ENCODE measurements at places on chromosomes 2 and 18.
A peak's percentile ranks its signal among the peaks of the same experiment; 100 is the strongest.

DNA sequence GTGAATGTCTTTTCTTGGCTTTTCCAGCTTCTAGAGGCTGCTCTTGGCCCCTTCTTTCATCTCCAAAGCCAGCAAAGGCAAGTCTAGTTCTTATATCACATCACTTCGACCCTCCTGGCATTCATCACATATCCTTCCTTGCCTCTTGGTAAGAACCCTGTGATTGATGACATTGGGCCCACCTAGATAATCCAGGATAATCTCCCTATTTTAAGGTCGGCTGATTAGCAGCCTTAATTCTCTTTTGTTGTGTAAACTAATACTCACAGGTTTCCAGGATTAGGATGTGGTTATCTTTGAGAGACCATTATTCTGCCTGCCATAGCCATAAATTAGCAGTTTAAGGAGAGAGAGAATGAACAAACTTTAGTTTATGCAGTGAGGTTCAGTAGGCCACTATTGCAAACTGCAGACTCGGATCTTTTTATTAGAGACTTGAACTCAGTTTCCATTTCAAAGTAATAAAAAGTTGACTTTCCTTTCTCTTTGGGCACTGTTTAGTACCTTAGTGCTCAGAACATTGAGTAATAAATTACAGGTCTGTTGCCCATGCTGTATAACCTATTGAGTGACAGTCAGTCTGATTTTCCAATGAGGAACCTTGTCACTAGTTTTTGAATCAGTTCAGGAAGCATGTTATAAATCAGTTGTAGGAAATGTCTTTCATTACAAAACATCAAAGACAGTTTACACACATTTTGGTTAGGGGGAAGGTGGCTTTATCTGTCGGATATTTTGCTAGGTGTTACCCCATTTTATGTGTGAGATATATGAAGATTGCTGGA is 4.5 kb downstream of the NDUFV2 start:
- no peak for DNase-seq

GRCh38 chr2:105080461-105080860 is 42.6 kb downstream of the MRPS9 start:
- no peak for DNase-seq

GRCh38 chr2:56803596-56803995 is 619.8 kb downstream of the CCDC85A start:
- DNase-seq = no peak

DNA sequence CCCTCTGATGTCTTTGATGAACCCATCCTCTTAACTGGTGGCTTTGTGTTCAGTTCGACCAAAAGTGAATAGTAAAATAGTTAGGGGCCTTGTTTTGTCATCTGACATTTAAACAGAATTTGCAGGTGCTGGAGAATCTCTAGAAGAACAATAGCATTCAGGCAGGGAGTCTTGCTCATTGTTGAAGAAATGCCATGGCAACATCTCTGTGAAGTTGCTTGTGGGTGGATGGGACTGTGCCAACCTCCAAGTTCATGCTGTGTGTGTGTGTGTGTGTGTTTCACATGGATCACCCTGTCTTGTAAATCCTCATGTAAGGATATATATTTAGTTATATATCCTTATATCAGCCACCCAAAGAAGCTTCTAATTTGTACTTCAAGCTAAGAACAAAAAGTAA is 66.7 kb downstream of the SKA1 start:
- no peak for DNase-seq

DNA sequence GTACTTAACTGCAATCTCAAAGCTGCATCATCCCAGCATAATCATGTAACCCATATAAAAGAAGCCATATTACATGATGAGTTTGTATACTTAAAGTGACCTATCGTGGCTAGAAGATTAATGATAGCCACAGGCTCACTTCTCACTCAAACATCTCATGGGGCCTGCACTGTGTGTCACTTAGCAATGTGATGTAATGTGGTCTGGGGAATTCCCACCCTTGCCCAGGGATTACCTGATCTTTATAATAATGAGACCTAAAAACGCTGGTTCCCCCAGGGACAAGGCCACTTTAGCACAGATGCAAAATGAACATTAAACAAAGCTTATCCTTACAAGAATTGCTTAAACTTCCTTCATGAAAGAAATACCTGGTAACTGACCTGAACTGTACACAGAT is 427.1 kb upstream of the CNTNAP5 start:
- DNase-seq = no peak

DNA sequence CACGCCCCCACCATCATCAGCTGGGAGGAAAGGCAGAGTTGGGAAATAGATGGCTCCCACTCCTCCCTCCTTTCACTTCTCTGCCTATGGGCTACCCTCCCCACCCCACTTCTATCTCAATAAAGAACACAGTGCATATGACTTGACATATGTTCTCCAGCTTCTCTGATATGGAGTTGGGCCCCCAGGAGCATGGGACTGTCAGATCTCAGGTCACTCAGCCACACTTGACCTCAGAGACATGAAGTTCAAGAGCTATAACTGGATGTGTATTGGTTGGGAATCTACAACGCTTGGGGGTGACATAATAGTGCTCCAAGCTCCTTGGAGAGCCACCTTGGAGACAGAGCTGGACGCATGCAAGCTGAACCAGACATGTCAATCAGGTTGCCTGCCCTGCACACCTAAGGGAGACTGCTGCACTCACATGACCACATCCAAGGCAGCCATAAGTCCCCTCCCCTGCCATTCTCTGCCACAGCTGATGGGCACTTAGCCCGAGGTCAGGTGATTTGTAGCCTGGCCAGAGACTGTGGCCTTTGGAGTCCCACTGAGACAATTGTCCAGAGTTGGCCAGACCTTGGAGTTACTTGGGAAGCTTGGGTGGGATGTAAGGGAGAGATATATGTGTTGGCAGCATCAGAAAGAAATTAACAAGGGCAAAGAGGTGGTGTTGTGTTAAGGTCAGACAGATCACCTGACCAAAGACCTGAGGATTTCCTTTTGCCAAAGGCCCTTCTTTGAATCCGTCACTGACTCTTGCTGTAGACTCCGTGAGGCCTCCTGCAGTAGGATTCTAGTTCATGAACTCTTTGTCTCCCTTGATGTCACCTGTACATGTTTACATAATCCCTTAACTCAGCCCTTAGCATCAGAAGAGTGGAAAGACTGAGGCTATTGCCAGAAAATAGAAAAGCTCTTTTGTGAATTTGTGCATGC is 3.7 kb downstream of the INHA start:
- DNase-seq = no peak

DNA sequence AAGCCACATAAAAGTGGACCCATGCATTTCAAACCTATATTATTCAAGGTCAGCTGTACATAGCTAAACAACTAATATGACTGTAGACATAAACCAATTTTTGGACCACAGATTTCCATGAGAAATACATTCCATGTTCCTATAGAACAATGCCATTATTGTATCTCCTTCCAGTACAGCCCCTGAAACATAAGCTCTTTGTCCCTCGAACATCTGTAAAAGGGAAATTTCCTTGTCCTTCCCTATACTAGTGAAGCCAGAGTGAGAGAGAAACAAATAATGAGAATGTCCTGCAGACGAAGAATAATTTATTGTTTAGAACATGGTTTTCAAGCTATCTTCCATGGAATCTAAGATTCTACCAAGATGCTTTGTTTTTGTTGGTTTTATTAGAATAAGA is 75.3 kb downstream of the GORASP2 start:
- DNase-seq = no peak

- no peak for DNase-seq
These were observed 462.8 kb upstream of the SLC8A1 start for GRCh38 chr2:40914666-40915065.

GRCh38 chr2:71154798-71155197 is 24.4 kb downstream of the MPHOSPH10 start:
- peak; percentile 37 for DNase-seq

GRCh38 chr2:200496696-200497095 is 13.2 kb downstream of the KCTD18 start:
- no peak for DNase-seq

DNA sequence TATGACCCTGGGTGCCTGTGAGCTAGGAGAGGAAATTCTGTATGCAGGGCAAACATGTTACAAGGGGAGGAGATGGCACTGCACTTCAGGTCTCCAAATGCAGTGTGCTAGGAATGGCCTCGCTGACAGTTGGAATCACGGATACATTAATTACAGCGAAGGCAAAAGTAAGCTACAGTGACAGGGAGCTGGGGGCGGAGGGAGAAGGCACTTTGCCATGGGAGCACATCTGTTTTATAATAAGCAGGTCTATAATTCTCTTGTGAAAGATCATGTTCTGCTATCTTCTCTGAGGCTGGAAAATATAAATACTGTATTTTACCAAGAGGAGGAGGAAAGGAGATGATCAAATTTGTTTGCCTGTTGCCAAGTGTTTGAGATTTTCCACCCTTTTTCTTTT is 56.3 kb upstream of the FZD5 start:
- DNase-seq = no peak

GRCh38 chr18:12288403-12288755 is 19.7 kb upstream of the TUBB6 start:
- DNase-seq = no peak

DNA sequence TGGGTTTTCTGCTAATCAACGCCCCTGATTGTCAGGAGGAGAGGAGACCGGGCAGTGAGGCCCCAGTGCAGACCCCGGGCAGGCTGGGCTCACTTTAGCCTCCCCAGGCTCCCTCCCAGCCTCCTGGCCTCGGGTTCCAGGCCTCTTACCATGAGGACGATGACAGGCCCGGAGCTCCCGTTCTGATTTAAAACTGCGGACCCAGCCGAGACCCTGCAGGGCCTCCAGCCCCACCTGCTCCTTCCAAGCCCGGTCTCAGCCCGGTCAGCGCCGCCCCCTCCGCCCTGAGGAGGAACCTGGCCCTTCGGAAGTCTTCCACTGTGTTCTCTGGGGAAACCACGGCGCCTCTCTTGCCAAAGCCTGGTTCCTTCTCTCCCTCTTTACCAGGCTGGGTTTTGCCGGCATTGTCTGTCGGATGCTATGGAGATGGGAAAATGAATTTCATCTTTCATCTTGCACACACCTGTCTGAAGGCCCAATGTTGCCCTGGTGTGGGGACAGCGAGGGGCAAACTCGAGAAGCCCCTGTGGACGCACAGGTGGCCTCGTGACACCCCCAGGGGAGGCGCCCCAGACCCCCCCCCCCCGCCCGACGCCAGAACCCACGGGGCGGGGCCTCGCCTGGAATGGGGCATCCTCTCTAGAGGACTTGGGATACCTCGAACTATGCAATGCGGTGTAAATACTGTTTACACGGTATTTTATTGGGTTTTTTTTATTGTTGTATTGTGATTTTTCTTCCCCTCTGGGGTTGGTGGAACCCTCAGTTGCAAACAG is 37.7 kb upstream of the CTDP1 start:
- no peak for DNase-seq

DNA sequence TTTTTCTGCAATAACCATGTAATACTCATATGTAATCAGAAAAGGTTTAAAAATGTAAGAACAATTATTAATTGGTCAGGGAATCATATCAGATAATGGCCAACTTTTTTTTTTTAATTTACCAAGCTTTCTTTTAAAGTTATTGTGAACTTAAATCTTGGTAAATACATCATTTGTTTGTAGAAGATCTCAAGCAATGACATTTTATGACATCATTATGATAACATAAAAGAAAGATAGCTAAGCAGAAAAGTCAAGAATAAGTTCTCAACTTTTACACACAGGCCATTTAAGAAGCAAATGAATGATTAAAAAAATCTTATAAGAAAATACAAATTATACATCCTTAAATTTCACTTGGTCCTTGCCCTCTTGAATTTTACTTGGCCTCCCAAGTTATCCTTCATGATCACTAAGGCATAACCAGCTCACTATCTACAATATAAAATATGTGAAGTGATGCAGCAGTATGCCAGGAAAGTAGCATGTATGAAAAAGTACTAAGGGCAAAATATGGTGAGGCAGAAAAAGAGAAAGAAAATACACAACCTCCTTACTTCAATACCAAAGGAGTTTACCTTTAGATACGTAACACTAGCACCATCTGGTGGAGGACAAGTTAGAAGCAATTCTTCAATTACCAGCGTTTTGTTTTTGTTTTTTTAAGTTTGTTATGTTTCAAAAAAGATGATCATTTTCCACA is 116.6 kb downstream of the SRBD1 start:
- peak; percentile 40 for DNase-seq

DNA sequence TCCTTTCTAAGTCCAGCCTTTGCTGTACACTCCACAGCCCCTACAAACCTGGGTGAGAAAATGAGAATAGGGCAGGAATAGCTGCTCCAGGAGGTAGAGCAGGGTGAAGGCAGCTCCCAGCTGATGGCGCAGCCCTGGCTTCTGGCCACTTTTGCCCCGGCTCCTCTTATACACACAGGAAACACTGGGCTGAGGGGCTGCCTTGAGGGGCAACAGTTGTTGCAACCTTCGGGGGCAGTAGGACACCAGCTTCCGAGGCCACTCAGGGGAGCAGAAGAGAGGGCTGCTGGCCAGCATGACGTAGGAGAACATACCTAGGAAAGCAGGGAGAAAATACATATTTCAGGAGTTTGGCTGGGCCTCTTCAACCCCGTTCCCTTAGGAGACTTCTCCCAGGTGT is 8.1 kb downstream of the GGCX start:
- no peak for DNase-seq

GRCh38 chr18:24546307-24546706 is 85.9 kb downstream of the HRH4 start:
- no peak for DNase-seq

DNA sequence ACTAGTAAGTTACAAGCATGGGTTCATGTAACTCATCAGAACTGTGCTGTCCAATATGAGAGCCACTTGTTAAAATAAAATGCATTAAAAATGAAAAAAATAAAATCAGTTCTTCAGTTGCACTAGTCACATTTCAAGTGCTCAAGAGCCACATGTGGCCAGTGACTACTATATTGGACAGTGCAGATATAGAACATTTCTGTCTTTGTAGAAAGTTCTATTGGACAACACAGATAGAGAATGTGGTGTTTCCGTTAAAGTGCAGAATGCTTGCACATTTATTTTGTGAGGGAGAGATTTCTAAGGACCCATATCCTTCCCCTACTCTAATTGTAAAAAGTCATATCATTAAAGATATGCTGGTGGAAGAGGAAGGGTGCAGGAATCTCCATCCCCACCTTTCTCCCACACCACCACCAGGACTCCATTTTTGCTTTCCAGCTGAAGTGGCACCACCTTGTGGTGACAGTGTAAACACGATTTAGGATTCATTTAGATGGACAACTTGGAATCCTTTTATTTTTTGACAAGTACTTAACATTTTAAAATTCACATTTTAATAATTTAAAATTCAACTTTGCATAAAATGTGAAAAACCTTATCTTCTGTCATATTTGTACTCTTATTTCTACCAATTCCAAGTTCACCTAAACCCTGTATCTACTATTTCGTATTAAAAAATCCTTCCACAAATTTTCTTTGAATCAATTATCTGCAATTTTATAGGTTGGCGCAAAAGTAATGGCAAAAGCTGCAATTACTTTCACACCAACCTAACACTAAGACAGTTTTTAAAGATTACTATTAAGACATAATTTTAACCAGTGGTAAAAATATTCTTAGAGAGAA is 9.4 kb upstream of the CD302 start:
- DNase-seq = no peak

GRCh38 chr2:8606649-8607550 is 75.0 kb upstream of the ID2 start:
- DNase-seq = no peak

DNA sequence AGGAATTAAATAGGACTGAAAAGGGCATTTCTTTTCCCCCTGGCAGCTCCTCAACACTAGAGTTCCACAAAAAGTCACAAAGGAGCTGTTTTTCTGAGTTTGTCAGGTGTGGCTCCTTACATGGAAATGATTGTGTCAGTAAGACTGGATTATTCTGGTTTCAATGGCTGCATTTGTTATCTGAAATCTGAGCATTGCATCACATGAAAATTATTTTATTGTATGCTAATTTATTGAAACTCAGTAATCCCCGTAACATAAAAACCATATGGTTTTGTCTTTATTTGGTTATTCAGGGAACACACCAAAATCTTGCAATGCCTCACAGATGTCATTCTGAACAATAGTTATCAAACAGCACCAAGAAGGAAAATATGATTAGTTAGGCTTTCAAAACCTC is 439.7 kb upstream of the TNP1 start:
- no peak for DNase-seq
